Melanocyte of skin (primary cell): ENCODE measurements at places on chromosomes 2 and 18. TPM values are rescaled to one million over a fixed set of nuclear protein-coding genes. Genes with fewer than 3 reads are reported as not detected.

CHN1 gene
- total RNA-seq: 8.3 and 19.6 TPM in 2 replicates

ABCA12 gene
- total RNA-seq: 0.34 and 0.36 TPM in 2 replicates

DUSP11 gene
- 24.3 and 28.8 TPM in 2 replicates for total RNA-seq

CRYGC gene
- not detected in 2 replicates for total RNA-seq

PDE11A gene
- 0.36 and 1.0 TPM in 2 replicates for total RNA-seq

DCC gene
- under 0.01 TPM in 1 of 2 replicates, not detected in the other for total RNA-seq

IHH gene
- 0.34 and 0.36 TPM in 2 replicates for total RNA-seq

IL1F10 gene
- not detected in 2 replicates for total RNA-seq

MSTN gene
- total RNA-seq: under 0.01 TPM in 1 of 2 replicates, not detected in the other

EFR3B gene
- 24.0 and 42.1 TPM in 2 replicates for total RNA-seq

KANSL3 gene
- total RNA-seq: 24.7 and 32.0 TPM in 2 replicates

IL37 gene
- not detected in 2 replicates for total RNA-seq

FEV gene
- total RNA-seq: not detected in 2 replicates

TDRD15 gene
- total RNA-seq: not detected in 2 replicates

CCDC121 gene
- 1.1 and 1.3 TPM in 2 replicates for total RNA-seq

KDM3A gene
- total RNA-seq: 18.6 and 21.1 TPM in 2 replicates

CTNNA2 gene
- total RNA-seq: under 0.01 and 0.31 TPM in 2 replicates

SLC4A5 gene
- 1.4 and 1.5 TPM in 2 replicates for total RNA-seq

ZSWIM2 gene
- not detected in 2 replicates for total RNA-seq

ACADL gene
- total RNA-seq: not detected in 2 replicates

RGPD4 gene
- total RNA-seq: not detected in 2 replicates

SPP2 gene
- total RNA-seq: not detected in 2 replicates
